ENCODE measurements at places on chromosomes 7 and 10.

GRCh38 chr7:157352516-157352915, 15.7 kb downstream of the DNAJB6 start:
- no peak for DNase-seq

DNA sequence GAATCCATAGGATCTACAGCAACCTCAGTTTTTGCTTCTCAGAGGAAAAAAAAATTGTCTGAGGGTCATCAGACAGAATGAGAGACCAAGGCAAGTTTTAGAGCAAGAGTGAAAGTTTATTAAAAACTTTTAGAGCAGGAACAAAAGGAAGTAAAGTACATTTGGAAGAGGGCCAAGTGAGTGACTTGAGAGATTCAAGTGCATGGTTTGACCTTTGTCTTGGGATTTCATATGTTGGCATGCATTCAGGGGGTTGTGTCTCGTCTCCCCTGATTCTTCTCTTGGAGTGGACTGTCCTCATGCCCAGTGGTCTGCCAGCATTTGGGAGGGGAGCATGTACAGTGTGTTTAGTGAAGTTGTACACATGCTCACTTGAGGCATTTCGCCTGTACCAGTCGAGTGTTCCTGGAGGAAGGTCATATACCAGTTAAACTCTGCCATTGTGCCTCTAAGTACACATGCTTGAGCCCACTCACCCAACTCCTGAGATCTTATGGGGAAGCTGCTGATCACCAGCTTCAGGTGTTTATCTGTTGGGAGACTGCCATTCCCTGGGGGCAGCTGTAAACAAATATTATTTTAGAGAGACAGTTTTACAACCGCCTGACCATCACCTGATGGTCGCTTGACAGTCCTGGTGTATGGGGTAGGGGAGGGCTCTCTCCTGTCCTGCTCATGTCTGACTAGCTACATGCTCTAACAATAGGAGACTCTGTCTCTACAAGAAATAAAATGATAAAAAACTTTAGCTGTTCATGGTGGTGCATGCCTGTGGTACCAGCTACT, 109.4 kb downstream of the EEPD1 start:
- no peak for DNase-seq

GRCh38 chr7:96636979-96637378, 72.7 kb downstream of the SEM1 start:
- no peak for DNase-seq

- no peak for DNase-seq
Measured at GRCh38 chr7:26495569-26495968, 203.9 kb downstream of the SNX10 start.

GRCh38 chr10:102919992-102920739, 2.1 kb downstream of the CNNM2 start:
- DNase-seq = no peak

- DNase-seq = peak; percentile 51
Measured at GRCh38 chr10:122567056-122567660, 6.6 kb downstream of the DMBT1 start.

DNA sequence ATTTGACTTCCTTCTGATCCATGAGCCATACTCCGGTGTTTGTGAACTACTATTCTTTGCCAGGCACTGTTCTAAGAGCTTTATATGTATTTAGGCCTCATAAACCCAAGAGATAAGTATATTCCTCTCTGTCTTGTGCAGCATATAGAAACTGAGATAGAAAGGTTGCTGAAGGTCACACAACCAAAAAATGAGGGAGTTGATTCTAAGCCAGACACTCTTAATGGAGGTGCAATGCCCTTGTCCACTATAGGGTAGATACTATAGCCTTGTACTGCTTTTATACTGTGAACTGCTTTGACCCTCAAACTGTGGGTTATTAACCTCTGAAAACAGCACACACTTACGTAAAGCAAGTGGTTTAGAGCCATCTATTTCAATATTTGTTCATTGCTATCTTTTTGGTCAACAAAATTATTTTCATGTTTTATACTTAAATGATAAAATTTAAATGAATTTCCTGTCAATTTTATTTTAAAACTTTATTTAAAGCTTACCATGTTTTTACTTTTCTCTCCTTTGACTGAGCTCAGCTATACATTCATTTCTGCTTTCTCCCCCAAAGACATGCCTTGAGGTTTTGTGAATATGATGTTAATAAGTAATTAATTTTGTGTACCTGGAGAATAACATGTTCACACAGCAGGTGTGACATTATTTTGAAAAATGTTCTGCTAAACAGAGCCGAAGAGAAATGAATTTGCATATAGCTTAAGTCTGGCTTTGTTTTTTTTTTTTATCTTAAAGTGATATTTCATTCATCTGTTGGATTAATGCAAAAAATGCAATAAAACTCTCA, 687.3 kb downstream of the DNAJB9 start:
- no peak for DNase-seq

- DNase-seq = peak; percentile 85
Measured at GRCh38 chr7:96321658-96322372, at the start of gene SLC25A13. SLC25A13 (minus strand) TSS chr7:96322098; CDS start chr7:96321956, 142 bp downstream.

DNA sequence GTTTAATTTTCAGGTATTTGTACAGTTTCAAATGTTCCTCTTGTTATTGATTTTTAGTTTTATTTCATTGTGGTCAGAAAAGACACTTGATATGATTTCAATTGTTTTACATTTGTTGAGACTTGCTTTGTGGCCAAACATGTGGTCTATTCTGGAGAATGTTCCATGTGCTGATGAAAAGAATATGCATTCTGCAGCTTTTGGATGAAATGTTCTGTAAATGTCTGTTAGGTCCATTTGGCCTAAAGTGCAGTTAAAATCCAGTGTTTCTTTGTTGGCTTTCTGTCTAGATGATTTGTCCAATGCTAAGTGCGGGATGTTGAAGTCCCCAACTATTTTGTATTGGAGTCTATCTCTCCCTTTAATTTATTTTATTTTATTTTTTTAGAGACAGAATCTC, 70.5 kb downstream of the ZNF503 start:
- no peak for DNase-seq

GRCh38 chr10:97280783-97281182, 11.7 kb downstream of the ARHGAP19 start:
- no peak for DNase-seq

GRCh38 chr10:54124209-54124885, 676.7 kb downstream of the PCDH15 start:
- peak; percentile 31 for DNase-seq

DNA sequence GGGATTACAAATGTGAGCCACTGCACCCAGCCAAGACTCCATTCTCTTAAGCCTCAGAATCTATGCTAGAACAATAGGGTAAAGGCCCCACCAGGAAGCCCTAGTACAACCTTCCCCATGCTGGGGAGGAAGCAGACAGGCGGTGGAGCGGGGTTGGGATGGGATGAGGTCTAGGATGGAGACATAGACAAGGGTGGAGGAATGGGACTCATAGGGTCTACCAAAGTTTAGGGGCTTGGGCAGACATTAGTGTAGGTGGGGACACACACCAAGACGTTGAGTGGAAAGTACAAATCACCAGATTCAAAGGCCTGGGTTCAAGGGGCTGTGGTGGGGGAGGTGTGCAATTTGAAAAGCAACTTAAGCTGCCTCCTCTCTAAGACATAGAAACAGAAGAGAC, 19.3 kb downstream of the PRSS2 start:
- no peak for DNase-seq

DNA sequence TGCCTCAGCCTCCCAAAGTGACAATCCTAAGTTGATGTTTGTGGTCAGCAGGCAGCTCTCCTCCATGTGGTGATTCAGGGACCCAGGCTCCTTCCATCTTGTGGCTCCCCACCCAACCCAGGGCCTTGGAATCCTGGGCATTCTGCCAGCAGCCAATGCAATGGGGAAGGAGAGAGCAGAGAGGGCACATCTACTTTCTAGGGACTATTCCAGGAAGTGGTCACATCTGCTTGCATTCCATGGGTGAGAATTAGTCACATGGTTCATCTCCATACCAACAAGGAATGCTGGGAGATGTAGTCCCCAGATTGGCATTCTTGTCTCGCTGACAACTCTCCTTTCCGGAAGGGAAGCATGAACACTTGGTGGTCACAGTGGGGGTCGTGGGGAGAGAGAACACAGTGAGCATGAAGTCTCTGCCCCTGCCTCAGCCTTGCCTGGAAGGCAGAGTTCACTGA, 9.9 kb upstream of the SRRM3 start:
- DNase-seq = peak; percentile 18

DNA sequence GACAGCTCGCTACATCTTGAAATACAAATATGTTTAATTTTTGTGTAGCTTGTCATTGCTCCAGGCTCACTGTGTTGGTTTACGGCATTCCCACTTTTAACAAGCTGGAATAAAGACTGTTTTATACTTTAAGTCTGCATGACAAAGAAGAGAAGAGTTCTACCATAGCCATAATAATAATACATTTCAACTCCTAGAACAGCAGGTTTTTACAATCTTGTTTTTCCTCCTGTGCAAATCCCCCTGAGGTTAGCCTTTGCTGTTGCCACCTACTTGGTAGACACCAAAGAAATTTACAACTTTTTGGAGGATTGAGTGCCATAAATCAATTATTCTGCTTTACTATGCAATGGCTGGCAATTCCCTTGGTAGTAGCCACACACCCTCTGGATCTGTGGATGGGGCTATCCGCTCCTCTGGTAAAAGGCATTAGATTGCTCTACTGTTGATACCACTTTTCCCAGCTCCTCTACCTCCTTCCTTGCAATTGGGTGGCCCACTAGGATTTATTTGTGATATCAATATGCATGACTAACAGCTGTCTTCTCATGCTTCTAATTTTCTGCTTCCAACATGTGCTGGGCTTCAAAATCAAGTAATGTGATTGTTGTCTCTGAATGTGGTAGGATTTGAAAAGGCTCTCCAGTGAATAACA, 60.2 kb downstream of the SFMBT2 start:
- no peak for DNase-seq

GRCh38 chr7:138350701-138351357, 109.2 kb upstream of the TRIM24 start:
- no peak for DNase-seq

GRCh38 chr7:7323352-7323751, 141.0 kb downstream of the C1GALT1 start:
- DNase-seq = no peak

GRCh38 chr7:27846388-27846787, 106.4 kb downstream of the TAX1BP1 start:
- DNase-seq = no peak

GRCh38 chr7:33886149-33886623, 19.2 kb upstream of the BMPER start:
- DNase-seq = no peak

GRCh38 chr10:33325929-33326328, 8.5 kb downstream of the NRP1 start:
- DNase-seq = no peak

- no peak for DNase-seq
Measured at GRCh38 chr10:100427374-100427773, 35.4 kb upstream of the WNT8B start.

DNA sequence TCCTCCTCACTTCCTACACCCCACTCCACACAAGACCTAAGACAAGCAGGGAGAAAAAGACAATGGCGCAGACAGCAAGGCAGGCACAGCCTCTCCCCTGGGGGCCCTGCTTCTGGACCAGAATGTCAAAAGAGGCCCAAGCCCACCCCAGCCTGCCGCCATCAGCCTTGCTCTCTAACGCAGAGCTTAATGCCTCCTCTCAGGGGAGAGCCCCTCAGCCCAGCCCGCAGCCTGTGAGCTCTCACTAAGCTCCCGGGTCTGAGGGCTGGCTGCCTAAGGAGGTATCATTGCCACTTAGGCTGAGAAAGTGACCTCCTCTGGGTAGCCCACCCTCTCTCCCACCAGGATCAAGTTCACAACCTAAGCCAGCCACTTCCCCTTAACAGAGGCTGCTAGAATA, 16.7 kb downstream of the SLIT1 start:
- no peak for DNase-seq

GRCh38 chr7:25132430-25132829, 7.4 kb upstream of the CYCS start:
- DNase-seq = no peak

- DNase-seq = no peak
Measured at GRCh38 chr10:12954866-12955265, 46.6 kb downstream of the CCDC3 start.

DNA sequence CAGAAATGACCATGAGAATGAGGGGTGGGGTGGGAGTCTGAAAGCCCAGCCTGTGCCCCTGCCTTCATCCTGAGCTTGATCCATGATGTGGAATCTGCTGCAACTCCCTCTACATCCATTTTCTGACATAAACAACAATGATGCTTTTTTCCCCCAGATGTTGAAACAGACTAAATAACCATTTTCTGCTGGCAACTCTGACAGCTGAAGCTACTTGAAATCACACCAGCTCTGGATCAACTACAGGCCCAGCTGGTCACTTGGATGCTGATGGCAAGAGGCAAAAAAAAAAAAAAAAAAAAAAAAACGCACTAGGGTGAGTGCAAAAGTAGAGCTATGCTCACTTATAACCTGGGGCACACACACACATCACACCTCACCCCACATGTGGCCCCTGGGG, 74.2 kb downstream of the FAM107B start:
- no peak for DNase-seq

- DNase-seq = peak; percentile 67
Measured at GRCh38 chr10:75202321-75203045, 8.1 kb upstream of the VDAC2 start.

DNA sequence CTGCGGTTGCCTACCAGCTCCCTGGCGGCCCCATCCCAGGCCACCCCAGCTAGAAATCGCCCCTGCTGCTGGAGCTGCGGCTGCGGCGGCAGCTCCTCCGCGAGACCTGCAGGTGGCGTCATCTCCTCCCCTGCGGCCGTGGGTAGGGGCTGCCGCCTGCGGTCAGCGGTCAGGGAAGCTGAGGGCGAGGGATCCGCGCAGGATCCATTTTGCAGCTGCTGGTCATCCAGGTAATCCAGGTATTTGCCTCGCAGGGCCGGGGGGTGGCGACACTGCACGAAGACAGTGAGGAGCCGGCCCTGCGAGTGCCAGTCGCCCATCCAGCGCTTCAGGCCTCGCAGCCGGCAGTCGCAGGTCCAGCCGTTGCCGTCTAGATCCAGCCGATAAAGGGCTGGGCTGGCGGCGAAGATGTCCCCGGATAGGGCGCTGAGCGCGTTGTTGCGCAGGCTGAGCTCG, 1.5 kb downstream of the TRIL start:
- no peak for DNase-seq

- peak; percentile 51 for DNase-seq
Measured at GRCh38 chr7:28755255-28755654, 202.9 kb downstream of the TRIL start.

DNA sequence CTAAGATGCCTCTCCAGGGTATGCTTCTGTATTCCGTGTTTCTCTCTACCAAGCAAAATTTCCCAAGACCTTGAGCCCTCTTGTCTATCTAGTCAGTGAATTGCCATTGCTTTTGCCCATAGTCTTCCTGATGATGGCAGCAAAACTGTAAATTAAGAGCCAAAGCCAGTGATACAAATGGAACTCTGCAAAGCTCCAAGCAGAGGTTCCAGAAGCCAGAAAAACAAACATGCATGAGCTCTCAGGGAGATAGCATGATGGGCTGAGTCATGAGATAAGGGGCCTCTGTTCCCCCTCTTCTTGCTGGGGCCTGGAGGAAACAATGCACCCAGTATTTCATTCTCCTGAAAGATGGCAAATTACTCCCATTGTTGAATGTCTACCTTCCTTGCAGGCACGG, 24.7 kb downstream of the LSMEM1 start:
- DNase-seq = no peak

- DNase-seq = peak; percentile 38
Measured at GRCh38 chr7:93036807-93037206, 81.0 kb downstream of the SAMD9 start.

All from MCF 10A (cell line).